Myocyte (in vitro differentiated cells): ENCODE measurements at places on chromosomes 3 and 15.
A peak's percentile ranks its signal among the peaks of the same experiment; 100 is the strongest.

DNA sequence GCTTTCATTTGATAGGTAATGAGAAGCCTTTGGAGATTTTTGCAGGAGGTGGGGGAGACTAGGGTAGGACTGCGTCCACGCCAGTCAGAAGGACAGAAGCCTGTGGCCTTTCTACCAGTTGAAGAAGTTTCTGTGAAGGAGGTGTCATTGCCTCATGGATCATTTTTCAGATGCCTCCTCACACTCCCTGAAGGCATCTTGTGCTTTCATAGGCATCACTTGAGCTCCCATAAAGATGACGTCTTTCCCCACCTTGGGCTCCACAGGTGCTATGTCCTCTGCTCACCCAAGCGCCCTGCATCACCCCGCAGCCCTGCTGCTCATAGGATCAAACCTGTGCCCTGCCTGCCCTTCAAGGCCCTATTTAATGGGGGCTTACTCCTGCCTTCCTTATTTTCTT lies 7.5 kb upstream of the ITGA11 start:
- DNase-seq: no peak

GRCh38 chr3:126063358-126063965 lies 20.5 kb downstream of the SLC41A3 start:
- no peak for DNase-seq

GRCh38 chr3:196057760-196058331 lies 24.0 kb downstream of the TFRC start:
- DNase-seq: no peak

DNA sequence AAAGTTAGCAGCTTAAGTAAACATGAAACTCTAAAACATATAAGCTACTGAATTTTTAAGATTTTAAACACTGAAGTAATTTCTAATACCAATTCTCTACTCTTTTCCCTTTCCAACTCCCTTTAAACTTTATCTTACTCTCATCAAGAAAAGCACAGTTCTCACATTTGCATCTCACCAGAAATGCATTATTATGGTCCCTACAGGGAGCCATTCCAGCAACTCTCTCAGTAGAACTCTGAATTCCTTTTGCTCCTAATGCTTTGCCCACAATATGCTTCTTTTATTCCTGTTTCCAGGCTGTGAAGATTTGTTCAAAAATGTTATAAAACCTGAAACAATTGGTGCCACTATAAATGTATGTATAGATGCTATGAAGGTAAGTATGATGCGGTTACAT lies 83.4 kb downstream of the TFDP2 start:
- no peak for DNase-seq

DNA sequence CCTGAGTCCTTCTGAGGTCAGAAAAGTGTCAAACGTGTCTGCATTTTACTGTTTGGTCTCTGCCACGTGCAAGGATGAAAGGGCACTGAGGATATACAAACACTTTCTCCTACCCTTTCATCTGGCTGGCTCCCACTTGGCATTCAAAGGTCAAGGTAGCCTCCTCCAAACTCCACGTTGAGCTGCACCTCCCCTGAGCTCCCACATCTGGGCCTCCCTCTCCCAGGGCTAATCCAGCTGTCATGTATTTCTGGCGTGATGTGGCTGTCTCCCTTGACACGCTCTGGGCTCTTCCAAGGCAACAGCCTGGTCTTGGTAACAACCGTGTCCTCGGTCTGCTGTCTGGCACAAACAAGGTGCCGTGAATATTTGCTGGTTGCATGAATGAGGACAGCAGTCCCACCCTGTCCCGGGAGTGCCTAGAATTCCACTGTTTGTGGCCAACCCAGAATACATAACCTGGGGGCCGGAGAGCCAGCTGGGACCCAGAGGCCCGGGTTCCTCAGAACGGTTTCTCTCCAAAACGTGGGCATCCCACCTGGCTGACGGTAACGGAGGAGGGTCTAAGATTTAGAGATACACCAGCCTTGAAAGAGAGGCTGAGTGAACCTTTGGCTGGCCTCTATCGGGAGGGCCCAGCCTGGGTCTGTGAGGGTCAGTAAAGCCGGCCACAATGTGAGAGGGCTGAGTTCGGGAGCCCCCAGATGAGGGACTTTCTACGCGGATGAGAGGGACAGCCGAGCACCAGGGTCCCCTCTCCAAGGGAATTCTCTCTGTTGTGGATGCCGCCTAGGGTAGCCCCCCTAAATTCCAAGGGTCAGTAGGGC lies 767 bp downstream of the GLT8D1 start:
- DNase-seq: peak; percentile 80

GRCh38 chr15:76169018-76169417 lies 109.2 kb downstream of the TMEM266 start:
- peak; percentile 38 for DNase-seq

GRCh38 chr3:15286022-15286421 lies 46.4 kb downstream of the SH3BP5 start:
- no peak for DNase-seq
